ENCODE measurements at places on chromosomes 1 and 21.

GRCh38 chr1:227156520-227156919 is 161.8 kb downstream of the CDC42BPA start:
- no peak for DNase-seq

GRCh38 chr21:43590194-43590593 is 69.1 kb downstream of the HSF2BP start:
- DNase-seq = no peak

GRCh38 chr1:172561252-172561651 is 28.3 kb downstream of the SUCO start:
- DNase-seq = no peak

DNA sequence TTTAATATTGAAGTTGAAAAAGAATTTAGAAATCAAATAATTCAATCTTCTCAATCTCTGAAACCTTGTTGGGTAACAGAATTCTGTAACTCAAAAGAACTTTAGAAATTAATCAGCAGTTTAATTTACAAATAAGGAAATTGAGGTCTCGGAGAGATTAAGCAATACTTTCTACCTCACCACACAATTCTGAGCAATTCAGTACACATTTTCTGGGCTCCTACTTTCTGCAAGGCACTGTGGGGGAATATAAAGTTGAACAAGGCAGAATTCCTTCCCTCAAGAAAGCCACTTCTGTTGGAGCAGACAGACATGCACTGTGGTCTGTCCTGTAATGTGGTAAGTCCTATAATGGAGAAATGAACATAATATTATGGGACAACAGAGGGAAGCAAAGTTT is 47.7 kb downstream of the MEF2D start:
- DNase-seq = no peak

- DNase-seq = no peak
Observed at GRCh38 chr1:159088546-159089183, 12.1 kb upstream of the AIM2 start.

DNA sequence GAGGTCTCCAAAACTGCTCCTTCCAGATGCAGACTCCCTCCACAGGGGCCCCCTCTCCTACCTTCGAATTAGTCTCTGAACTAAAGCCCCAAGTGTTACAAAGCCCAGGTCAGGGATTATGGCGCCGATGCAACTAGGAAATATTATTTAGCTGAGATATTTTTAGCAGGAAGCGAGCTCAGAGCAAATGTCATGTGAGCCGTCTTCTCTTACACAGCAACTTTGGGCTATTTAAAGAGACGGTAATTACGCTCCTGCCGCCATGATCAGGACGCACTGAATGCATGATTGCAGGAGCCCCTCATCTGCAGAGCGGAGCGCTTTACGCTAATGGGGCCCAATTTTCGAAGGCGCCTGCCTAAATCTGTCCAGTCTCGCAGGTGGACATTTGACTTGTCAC is 55.3 kb upstream of the TARDBP start:
- DNase-seq = no peak

- DNase-seq = no peak
Observed at GRCh38 chr1:243733670-243734307, 116.3 kb downstream of the AKT3 start.

DNA sequence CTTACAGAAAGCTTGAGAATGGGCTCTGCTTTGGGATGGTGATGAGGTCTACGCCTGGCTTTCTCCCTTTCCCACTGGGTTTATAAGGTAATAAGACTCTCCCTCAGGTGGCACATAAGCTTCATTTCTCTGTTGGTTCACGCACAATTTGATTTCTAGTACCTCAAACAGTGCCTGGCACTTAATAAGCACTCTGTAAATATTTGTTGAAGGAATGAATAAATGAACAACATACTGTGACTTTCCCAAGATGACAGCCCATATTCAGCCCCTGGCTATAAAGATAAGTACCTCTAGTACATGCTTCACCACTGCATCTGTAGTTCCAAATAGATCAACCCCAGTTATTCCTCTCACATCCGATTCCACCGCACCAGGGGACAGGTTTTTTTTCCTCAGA is 17.8 kb downstream of the COPA start:
- no peak for DNase-seq

DNA sequence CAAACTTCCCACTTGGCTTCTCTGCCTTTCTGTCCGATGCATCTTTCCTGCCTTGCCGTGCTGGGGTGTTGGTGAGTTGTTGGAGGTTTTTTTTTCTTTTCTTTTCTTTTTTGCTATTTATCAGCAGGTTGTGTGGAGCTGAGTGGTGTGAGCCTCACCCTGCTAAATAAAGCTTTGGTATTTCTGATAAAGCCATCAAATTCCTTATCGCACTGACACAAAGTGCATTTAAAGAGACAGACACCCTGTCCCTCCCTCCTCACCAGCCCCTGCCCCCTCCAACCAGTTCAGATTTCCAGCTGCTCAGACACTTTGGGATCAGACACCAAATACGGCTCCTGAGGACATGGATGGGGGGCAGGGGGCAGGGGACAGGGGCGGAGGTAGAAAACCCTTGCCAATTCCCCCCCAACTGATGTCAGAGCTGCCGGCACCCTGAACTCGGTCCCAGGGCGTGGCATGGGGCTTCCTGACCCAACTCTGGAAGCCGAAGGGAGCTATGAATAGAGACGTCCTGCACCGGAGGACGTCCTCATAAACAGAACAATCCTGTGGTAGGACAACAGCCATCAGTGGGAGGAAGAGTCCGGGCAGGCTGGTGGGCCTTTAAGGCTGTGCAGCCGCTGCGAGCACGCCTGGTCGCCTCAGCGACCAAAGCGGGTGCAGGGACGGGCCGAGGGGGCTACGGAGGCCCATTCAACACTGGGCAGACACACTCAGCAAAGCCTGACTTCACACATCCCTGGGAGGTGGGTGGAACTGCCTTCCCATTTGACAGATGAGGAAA is 79.0 kb downstream of the CASZ1 start:
- DNase-seq = no peak

- no peak for DNase-seq
Observed at GRCh38 chr1:10108134-10108663, 75.4 kb downstream of the UBE4B start.

GRCh38 chr1:65398083-65398482 is 22.4 kb upstream of the LEPR start:
- no peak for DNase-seq

DNA sequence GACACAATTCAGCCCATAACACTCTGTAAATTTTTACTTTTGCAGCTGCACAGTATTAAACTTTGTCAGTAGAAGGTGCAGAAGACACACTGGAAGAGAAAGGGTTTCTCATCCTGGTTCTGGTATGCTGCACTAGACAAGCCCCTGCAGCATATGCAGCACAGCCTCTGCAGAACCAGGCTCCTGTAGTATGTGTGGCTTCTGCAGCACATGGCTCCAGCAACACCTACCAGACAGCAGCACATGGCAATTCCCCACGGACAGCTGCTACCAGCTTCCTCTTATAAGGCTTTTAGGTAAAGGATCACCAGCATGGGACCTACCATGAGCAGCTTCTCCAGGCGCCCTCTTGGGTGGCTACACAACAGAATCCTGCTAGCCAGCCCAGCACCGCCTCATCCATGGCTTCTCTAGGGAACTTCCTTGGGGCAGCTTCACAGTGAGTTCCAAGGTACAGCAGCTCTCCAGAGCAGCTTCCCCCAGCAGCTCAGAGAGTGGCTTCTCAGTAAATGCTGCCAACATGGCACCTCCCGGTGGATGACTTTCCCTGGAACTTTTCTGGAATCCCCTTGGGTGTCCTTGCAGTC is 534.4 kb upstream of the CXADR start:
- no peak for DNase-seq

- no peak for DNase-seq
Observed at GRCh38 chr1:244851546-244852231, 12.7 kb downstream of the HNRNPU start.

GRCh38 chr1:156765666-156766065 is 1.7 kb upstream of the PRCC start:
- DNase-seq = no peak

DNA sequence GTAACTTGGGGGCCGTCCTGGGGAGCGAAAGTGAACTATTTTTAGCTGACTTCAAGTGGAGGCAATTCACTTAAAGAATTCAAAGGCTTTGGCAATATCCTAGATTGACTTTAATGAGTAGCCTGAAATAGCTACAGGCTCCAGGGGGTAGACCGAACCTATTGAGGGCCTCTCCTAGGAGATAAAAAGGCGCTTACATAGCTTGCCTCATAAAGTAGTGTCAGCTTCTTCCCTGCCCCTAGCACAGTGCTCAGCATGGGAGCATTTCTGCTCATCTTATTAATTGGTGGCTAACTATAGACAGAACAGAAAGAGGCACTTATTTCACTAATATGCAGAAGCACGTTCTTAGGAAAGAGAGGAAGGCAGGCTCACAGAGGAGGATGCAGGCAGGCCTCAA is 12.3 kb upstream of the CTNNBIP1 start:
- no peak for DNase-seq

- no peak for DNase-seq
Observed at GRCh38 chr1:38625939-38626338, 233.6 kb downstream of the RRAGC start.

- no peak for DNase-seq
Observed at GRCh38 chr1:186768906-186769305, 59.8 kb upstream of the PLA2G4A start.

DNA sequence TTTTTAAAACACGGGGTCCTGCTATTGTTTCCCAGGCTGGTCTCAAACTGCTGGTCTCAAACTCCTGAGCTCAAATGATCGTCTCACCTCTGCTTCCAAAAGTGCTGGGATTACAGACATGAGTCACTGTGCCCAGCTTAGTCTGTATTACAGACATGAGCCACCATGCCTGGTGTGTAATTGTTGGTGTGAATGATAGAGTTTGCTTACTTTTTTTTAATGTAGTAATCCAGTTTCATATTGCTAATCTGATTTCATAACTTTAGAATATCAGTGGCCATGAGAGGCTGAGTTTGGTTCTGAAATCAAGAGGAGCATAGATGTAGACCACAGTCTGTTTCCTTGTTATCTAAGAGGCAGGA is 3.4 kb downstream of the EPB41 start:
- DNase-seq = no peak

GRCh38 chr1:100463791-100464424 is 74.0 kb upstream of the GPR88 start:
- no peak for DNase-seq

DNA sequence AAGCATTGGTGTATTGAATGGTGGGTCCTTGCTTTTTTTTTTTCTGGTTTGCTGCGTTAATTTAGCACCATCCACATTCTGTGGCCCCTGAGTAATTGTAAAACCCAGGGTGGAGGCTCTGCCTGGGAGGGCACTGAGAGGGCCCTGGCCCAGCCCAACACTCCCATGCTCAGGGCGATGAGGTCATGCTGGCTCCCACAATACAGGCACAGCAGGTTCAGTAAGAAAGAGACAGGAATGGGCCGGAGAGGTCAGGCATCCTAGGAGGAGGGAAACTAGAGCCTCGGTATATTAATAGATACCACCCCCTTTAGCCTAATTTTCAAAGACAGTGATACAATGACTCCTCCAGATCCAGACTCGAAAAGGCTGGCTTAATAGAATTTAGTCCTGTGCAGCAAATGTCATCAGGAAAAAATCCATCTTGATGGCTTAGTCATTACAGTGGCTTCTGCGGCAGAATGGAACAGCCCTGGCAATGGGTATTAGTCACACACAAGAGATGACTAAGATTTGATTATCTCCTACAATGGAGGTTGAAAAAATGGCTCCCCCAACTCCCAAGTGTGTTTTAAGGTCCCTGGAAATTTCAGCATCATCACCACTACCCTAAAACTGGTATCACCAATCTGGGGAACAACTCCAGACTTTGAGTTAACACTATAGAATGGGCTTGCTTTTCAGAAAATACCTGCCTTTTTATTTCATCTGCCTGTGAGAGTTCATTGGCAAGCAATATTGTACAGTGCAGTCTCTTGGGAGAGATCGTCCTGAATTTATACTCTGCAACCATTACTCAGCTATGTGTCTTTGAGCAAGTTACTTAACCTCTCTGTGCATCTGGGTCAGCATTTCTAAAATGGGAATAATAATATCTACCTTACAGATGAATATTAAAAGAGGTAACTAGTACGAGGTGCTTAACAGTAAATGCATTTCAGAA is 43.9 kb upstream of the LYST start:
- peak; percentile 43 for DNase-seq

GRCh38 chr1:36805979-36806640 is 228.2 kb downstream of the GRIK3 start:
- no peak for DNase-seq

DNA sequence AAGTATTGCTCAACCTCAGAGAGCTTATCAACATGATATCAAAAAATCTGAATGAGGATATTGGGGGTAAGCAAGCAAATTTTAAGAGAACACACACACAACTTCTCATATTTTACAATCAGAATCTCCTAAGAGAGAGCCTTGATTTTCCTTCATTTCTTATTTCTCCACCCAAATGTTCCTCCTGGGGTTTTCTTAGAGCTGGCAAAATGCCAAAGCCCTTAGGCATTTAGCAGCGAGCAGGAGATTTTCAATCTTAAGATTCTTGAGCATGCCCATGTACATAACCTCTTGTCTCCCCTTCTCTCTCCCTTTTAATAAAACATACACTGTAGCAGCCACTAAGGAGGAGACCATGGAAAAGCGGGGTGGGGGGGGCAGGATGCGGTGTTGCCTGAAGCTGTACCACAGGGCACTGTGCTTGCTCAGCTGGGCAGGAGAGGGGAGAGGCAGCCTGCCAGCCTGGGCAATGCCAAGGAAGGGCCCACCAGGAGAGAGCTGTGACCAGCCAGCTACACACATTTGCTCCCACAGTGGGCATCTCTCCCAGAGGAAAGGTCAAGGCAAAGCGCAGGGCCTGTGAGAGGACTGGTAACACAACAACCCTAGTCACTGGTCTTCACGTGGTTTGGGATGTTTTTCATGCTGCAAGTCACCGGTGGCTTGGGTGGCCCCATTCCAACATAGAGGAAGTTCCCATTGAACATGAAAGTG is 4.3 kb downstream of the BRINP2 start:
- no peak for DNase-seq

- no peak for DNase-seq
Observed at GRCh38 chr1:201336711-201337450, 40.6 kb downstream of the TNNT2 start.

DNA sequence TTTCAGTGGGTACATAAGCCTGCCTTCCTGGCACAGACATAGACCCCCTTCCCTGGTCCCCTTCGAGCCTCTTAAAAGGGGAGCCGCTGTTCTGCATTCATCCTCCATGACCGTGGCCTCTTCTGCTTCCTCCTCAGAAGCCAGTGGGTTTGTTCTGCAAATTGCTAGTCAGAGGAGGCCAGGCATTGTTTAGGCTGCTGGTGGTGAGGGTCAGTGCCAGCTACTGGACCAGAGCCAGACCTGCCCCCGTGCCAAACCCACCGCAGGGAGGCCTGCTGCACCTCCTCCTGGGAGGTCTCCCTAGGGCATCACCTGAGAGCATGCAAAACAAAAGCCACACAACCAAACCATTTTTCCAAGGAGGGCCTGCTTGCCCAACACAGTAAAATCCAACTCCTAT is 178.4 kb downstream of the MIS18A start:
- no peak for DNase-seq

- no peak for DNase-seq
Observed at GRCh38 chr1:174276087-174276486, 116.8 kb downstream of the RABGAP1L start.
